ENCODE measurements at places on chromosomes 5 and 9.

DNA sequence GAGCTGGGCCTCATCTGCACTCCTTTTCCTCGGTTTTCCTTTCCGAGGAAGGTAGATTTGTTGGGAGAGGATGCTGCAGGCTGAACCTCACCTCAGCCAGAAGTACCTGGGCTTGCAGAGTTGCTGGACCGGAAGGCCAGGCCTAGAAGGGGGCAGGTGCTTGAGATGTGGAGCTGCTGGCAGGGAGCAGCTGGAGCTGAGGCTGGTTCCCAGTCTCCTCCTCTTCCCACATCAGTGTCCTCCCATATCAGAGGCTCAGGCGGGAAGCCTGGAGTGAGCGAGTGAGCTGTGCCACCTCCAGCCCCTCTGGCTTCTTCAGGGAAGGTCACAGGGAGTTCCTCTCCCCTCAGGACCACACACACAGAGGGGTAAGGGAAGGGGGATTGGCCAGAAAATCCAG lies 259.4 kb downstream of the GADD45G start:
- DNase-seq = no peak

GRCh38 chr9:130561056-130561455 lies 18.3 kb upstream of the FUBP3 start:
- no peak for DNase-seq

- DNase-seq = peak; percentile 75
These were observed 1.6 kb downstream of the LMX1B start for GRCh38 chr9:126615245-126615790.

- no peak for DNase-seq
These were observed 3.3 kb upstream of the IL31RA start for GRCh38 chr5:55847837-55848236.

GRCh38 chr5:143347698-143348344 lies 55.7 kb downstream of the NR3C1 start:
- no peak for DNase-seq

- DNase-seq = no peak
These were observed 476.8 kb downstream of the CETN3 start for GRCh38 chr5:89932771-89933181.

DNA sequence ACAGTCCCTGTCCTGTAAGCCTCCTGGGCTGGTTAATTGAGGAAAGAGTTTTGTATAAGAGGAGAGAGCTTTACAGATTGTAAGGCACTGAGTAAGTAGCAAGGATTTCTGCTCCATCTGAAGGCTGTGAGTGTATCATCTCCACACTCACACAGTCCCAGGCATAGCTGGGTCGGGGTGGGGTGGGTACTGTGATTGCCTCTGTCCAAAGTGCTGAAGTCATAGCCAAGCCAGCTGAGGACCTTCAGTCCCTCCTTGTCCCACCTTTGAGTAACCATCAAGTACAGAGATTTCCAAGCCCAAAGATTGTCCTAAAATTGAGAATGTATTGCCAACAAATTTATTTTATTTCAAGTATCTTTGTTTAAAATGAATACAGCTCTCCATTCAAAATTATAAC lies 5.5 kb upstream of the DNAJB5 start:
- no peak for DNase-seq

GRCh38 chr9:98314381-98315066 lies 59.1 kb upstream of the TBC1D2 start:
- DNase-seq = no peak

Data from H1 (cell line).